ENCODE measurements at places on chromosomes 12 and 14. TPM values are rescaled to one million over a fixed set of nuclear protein-coding genes. Genes with fewer than 3 reads are reported as not detected.

TMEM229B gene
- not detected for total RNA-seq

BEST3 gene
- total RNA-seq: 0.55 TPM

GYS2 gene
- not detected for total RNA-seq

NGB gene
- total RNA-seq: not detected

CEBPE gene
- not detected for total RNA-seq

TUNAR gene
- total RNA-seq: not detected

GZMB gene
- total RNA-seq: not detected

AQP6 gene
- not detected for total RNA-seq

KRT1 gene
- not detected for total RNA-seq

GPR132 gene
- total RNA-seq: 0.04 TPM

CELA1 gene
- total RNA-seq: not detected

GUCY2C gene
- not detected for total RNA-seq

OAS2 gene
- 10.5 TPM for total RNA-seq

LRRK2 gene
- total RNA-seq: not detected

TEP1 gene
- total RNA-seq: 8.9 TPM

LGR5 gene
- total RNA-seq: 0.04 TPM

APAF1 gene
- total RNA-seq: 10.1 TPM

- DNase-seq: peak; percentile 7
Observed at GRCh38 chr12:58161773-58162172, 220.4 kb downstream of the ATP23 start.

GRCh38 chr14:34184126-34184525, 233.3 kb upstream of the EGLN3 start:
- DNase-seq: no peak

GRCh38 chr12:42957561-42958290, 368.2 kb upstream of the PRICKLE1 start:
- DNase-seq: no peak

GRCh38 chr12:95623554-95624170, 72.4 kb upstream of the USP44 start:
- DNase-seq: peak; percentile 89

DNA sequence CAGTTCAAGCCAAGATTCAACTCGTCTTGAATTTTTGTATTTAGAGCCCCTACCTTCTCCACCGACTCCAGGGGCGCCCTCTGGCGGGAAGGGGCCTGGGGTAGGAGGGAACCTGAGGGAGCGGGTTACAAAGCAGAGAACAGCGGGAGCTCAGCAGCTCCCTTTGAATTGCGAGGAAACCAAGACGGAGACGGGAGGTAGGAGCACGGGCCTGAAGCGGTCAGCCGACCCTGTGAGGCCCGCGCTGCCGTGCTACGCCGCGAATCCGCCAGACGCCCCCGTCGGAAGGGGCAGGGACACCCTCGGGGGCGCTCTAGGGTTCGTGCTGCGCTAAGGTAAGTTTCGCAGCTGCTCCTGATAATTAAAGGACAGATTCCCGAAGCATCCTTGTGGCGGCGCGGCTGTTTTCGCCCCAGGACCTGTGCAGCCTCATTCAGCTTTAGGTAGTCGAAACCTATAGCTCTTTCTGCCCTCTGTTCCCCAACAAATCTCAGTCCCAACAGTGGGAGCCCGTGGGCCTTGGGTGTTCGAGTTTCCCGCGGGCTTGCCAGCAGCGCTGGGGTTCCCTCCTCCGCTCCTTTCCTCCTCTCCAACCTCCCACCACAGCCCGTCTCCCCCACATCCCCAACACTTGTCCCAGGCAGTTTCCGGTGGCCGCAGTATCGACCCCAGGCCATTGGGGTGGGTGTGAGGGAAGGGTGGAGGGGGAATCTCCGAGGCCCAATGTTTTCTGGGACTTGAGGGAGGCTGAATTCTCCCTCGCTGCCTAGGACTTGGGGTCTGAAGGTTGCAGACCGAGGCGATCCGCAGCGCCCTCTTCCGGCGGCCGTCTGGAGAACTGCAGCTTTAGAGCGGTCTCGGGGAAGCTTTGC, 5.1 kb upstream of the NKX2-1 start:
- peak; percentile 62 for DNase-seq

DNA sequence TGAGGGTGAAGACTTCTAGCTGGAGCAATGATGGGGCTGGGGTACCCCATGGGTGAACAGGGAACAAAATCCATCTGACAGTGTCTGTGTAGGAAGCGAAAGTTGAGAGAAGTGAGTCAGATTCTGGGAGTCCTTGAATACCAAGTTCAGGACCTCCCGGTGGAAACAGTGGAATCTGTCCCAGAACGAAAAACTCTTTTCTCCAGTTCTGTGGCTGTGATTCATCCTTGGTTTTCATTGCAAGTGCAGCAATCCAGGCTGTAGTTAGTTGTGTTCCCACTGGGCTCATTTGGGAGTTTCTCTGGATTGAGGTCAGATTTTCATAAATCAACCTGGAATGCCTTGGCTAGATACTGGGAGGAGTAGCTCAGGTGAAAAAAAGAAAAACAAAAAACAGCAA, 120.7 kb downstream of the C12orf75 start:
- no peak for DNase-seq

DNA sequence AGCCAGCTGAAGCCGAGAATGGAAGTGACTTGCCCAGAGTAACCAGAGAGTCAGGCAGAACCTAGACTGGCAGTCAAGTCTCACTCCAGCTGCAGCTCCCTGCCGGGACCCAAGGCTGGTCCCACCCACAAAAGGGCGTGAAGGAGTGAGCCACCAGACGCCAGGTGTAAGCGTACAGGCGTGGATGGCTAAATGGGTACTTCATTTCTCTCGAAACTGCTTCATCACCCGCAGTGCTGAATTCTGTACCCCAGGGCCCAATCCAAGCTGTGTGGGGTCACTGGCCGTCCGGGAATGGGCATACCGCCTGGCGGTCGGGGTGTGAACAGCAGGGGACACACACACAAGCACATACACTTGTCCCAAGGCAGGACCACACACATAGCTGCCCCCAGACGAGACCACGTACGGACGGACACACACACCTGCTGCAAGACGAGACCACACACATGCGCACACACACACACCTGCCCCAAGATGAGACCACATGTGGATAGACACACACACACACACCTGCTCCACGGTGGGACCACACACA, 34.8 kb downstream of the DEGS2 start:
- no peak for DNase-seq

- DNase-seq: peak; percentile 87
Observed at GRCh38 chr14:105258846-105259245, 10.5 kb downstream of the BTBD6 start.

- DNase-seq: no peak
Observed at GRCh38 chr12:10042167-10042566, 11.7 kb downstream of the CLEC9A start.

DNA sequence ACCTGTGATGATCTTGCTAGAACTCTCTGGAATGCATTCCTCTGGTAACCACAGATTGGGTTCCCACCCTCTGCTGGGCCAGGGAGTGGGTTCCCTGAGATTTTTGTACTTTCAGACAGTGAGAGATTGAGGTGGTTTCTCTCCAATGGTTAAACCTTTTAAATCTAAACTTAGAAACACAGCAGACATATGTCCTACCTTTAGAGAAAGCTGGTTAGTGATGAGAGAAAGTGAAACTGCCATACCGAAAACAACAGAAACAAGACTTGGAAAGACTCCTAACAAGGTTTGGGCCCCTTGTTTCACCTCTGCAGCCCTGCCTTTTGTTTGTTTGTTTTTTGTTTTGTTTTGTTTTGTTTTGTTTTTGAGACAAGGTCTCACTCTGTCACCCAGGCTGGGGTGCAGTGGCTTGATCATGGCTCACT, 9.7 kb upstream of the SGPP1 start:
- no peak for DNase-seq

- no peak for DNase-seq
Observed at GRCh38 chr14:71554959-71555612, 377.1 kb upstream of the RGS6 start.

- DNase-seq: no peak
Observed at GRCh38 chr12:54356228-54356627, 8.1 kb downstream of the GPR84 start.

GRCh38 chr12:39946361-39947280, 159.3 kb downstream of the SLC2A13 start:
- no peak for DNase-seq

DNA sequence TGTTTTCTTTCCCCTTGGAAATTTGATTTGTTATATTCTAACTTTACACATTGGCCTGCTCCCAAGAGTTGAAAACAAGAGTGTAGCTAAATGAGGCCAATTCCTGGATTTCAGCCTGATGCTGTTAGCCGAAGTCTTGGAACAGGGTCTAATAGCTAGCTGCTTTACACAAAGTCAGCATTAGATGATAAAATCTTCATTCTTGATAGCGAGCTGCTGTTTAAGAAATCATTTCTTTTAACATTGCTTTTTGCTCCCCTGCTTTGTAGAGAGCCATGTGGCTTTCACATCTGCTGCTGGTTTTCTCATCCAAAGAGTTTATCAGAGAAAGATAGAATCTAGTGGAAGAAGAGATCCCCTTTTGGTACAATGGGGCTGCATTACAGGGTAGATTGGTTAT, 22.3 kb downstream of the FBXW8 start:
- no peak for DNase-seq

DNA sequence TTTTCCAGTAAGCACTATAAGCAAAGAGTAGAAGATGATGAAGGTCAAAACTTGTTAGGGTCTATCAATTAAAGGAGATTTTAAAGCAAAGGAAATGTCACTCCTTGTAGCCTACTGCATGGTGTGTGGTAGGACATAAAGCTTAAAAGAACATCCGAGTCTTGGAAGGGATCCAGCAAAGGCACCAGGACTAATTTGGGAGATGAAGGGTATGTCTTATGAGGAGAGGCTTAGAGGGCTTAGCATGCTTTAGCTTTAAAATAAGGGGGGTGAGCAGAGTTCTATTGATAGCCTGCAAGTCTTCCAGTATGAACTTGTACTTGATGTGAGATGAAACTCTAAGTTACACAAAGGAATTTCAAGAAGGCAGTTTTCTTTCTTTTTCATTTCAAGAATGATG, 11.8 kb upstream of the MYBPC1 start:
- DNase-seq: no peak

DNA sequence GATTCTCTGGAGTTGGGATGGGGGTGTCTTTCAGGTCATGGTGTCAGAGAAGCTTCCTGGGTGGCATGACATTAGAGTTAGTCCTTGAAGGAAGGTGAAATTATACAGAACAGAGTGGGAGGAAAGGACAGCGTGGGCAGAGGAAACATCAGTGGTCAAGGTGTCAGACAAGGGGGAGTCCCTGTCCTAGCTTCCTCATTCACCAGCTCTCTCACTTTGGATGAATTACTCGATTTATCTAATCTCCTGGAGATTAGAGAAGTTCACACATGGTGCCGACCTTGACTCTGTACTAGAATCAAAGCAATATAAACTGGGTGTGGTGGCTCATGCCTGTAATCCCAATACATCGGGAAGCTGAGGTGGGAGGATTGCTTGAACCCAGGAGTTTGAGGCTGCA, 492.9 kb downstream of the VRK1 start:
- no peak for DNase-seq

- DNase-seq: no peak
Observed at GRCh38 chr14:85483037-85483436, 46.9 kb upstream of the FLRT2 start.

DNA sequence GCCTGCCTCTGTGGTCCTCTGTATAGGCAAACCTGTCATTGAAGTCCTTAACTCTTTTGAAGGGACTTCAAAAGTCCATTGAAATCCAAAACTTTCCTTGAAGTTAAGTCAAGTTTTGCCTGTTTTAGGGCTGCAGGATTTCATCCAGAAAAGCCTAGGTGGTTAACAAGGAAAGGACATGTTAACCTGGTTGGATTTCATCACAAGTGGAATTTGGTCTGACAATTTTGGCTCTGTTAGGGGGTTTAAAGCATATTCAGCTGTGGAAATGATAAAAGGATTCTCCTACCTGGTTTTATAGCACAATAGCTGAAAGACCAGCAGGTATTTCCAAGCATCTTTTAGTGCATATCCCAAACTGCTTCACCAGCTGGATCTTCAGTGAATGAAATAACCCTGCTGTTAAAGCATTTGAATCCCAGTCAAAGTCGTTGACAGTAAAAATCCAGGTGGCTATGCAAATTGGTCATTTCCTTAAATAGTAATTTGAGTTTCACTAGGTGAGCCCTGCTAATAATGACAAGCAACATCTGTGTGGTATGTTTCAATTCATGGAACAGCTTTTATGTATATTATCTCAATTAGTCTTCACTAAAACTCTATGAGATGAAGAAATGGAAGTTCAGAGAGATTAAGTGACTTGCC, 400.5 kb downstream of the ETNK1 start:
- no peak for DNase-seq

GRCh38 chr12:92938638-92939037, 9.5 kb upstream of the EEA1 start:
- no peak for DNase-seq

GRCh38 chr12:77760271-77761025, 70.2 kb upstream of the NAV3 start:
- DNase-seq: no peak

DNA sequence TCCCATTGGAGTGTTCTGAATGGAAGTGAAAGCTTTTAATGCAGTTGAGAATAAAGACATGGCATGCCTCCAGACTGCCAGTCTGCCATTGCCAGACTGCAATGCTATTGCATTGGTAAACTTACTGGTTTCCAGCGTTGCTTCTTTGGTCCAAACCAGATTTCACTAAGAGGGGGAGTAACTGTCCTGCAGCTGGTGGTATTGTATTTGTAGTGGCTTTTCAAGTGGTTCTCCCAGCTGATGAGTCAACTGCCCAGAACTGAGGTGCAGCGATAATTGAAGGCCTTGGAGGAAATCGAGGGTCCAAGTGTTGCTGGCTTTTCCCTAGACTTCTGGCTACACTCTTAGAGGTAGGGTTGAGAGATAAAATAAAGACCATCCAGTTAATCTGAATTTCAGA, 31.9 kb downstream of the ERG28 start:
- DNase-seq: no peak

GRCh38 chr14:68574906-68575305, 218.0 kb downstream of the ZFP36L1 start:
- peak; percentile 12 for DNase-seq

- peak; percentile 50 for DNase-seq
Observed at GRCh38 chr14:70921669-70922068, 14.4 kb downstream of the PCNX1 start.

GRCh38 chr12:77337362-77337761, 272.0 kb upstream of the E2F7 start:
- DNase-seq: peak; percentile 19

- DNase-seq: no peak
Observed at GRCh38 chr12:109588461-109589239, 15.1 kb downstream of the MVK start.

All from PC-3 (cell line).